ENCODE measurements at places on chromosomes 11 and 22.

- no peak for DNase-seq
These were observed 352.8 kb downstream of the BUD13 start for GRCh38 chr11:116420030-116420429.

GRCh38 chr11:125063429-125064043 is 431 bp downstream of the SLC37A2 start:
- no peak for DNase-seq

DNA sequence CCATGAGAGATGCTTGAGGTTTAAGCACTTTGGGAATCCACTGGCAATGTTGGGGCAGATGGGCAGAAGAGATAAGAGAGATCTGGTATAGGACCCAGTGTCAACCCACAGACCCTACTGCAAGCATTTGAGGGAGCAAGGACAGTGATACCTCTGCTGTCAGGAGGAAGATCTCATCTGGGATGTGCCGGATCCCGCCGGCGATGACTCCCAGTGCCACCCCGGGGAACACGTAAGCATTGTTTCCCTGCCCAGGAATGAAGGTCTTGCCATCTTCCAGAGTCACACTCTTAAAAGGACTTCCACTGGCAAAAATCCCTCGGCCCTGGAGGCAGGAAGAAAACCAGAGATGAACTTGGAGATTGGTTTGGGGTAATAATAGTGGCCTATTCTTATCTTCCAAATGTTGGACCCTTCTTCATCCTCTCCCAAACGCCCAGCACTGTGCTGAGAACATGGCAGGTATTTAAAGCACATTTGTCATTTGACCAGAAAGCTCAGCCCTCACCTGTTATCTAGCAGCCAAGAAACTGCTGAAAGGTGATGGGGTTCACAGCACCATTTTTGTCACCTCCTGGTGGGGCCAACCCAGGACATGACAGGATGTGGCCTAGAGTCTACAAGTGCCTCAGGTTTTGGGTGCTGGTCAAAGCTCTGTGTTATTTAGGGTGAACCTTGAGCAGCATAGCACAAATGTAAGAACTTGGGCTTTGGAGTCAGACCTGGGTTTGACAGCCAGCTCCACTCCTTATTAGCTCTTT is 71.7 kb downstream of the CCDC81 start:
- DNase-seq = no peak

- DNase-seq = no peak
These were observed at the start of gene OR10G7 for GRCh38 chr11:124041254-124041653. Gene OR10G7 (minus strand): TSS chr11:124041325. CDS start chr11:124039001, 2,324 bp downstream.

- DNase-seq = no peak
These were observed 1.9 kb downstream of the PATL1 start for GRCh38 chr11:59666969-59667368.

- DNase-seq = no peak
These were observed 408 bp downstream of the PPP2R5B start for GRCh38 chr11:64924910-64925284.

DNA sequence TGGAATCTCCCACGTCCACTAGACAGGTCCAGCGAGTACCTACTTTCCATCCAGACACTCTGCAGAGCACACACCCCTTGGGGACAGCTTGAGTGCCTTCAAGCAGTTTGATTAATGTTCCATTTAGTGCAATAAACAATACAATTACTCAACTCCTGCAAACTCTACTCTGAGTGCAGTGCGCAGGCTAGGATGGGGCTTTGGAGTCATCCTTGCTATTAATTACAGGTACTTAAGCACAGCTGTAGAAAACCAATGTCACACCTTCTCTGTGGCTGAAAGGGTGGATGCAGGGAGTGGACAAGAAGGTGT is 82.6 kb downstream of the MN1 start:
- DNase-seq = no peak

GRCh38 chr11:12784445-12784844 is 110.2 kb downstream of the TEAD1 start:
- no peak for DNase-seq

GRCh38 chr22:45884201-45885062 is 92.5 kb downstream of the WNT7B start:
- no peak for DNase-seq

DNA sequence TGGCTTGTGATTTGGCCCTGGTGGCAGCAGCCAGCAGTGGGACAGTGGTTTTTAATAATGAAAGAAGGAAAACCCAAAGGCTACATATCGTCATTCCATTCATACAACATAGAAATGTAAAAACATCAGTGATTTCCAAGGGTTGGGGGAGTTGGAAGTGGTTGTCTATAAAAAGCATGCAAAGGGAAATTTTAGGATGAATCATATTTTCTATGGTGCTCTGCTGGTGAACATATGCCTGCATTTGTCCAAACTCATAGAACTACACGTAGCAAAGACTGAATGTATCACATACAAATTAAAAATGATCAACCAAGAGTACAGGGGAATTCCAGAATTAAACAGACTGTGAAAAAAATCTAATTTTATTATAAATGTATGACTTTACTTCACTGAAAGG is 11.1 kb downstream of the OR5B3 start:
- no peak for DNase-seq

GRCh38 chr22:39658367-39658766 is 87.8 kb downstream of the CACNA1I start:
- DNase-seq = no peak

GRCh38 chr22:30681831-30682230 is 12.8 kb upstream of the OSBP2 start:
- DNase-seq = no peak

DNA sequence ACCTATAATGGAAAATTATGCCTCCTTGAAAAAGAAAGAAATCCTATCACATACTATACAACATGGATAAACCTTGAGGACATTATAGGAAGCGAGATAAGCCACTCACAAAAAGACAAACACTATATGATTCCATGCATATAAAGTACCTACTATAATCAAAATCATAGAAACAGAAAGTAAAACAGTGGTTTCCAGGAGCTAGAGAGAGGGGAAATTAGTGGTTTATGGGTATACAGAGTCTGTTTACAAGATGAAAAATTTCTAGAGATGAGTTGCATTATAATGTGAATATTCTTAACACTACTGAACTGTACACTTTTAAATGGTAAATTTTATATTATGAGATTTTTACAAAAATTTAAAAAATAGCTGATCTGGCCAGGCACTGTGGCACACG is 40.5 kb upstream of the ARHGAP42 start:
- no peak for DNase-seq

DNA sequence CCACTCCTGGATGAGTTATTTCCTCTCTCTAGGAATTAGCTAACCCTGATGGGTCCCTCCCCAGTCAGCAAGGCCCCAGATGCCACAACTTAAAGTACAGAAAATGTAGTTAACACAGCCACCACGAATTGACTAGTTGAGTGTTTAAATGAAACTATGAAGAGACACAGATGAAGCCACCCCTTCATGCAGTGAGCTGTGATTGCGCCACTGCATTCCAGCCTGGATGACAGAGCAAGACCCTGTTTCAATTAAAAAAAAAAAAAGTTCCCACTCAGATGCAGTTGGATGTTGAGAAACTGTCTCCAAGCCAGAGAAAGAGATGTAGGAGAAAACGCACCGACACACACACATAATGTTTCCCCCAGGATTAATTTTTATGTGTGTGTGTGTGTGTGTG is 53.3 kb downstream of the SCN3B start:
- no peak for DNase-seq

DNA sequence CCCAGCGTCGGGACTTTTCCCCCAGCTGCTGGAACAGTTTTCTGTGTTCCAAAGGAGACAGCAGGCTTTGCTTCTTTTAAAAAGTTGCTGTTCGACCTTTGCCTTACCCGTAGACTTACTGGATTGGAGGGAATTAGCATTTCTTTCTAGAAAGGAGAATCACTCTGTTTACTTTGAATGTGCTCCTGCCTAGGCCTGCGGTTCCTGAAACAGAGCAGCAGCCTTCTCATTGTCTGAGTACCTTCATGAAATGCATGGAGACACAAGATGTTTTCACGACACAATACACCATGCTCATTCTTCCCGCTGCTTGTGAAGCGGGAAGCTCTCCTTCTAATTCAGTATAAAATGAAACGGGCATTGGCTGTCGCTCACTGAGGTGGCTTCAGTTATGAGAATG is 196.2 kb downstream of the TBC1D22A start:
- no peak for DNase-seq

DNA sequence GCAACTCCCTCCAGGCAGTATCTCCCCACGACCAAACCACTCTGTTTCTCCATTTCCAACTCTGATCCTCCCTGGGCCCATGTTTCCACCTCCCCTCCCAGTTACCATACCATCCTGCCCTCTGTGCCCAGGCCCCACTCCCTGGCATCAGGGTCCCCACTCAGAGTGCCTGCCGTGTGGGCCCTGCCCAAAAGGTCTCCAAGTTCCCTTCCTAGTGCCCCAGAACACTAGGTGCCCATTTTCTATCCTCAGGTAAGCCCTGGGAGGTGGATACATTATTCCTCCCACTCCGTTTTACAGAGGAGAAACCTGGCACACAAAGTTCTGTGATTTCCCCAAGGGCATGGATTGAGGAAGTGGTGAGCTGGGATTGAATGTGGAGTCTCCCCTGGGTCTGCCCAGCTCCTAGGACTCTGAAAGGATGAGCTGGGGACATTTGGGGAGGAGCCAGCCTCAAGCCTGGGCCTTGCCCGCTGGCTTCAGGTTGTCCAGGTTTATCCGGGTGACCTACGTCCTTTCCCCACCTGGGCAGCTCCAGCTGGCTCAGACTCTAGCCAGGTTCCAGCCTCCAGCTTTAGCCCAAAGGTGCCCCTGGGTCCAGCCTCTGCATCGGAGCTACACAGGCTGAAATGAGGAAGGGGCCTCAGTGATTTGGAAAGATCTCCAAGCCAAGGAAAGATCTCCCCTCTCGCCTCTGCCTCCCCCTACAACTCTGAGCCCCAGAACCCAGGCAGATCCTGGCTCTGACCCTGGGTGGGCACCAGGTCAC is 2.2 kb upstream of the GSTT4 start:
- DNase-seq = no peak

GRCh38 chr22:19107730-19108074 is 14.5 kb downstream of the DGCR2 start:
- DNase-seq = no peak

DNA sequence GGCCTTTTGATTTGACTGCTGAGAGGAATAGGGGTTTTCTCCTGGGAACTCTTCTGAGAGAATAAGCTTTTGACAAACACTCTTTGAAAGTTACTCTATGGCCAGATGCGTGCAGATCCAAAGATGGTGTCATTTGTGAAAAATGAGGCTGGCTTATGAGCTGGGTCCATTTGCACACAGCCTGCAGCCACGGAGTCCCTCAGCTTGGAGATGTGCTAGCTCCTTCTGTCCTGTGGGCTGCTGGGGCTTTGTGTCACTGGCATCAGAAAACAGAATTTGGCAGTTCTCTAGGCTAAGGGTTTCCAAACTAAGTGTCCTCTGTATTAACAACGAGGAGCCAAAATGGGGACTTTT is 702.4 kb downstream of the NTM start:
- DNase-seq = no peak

DNA sequence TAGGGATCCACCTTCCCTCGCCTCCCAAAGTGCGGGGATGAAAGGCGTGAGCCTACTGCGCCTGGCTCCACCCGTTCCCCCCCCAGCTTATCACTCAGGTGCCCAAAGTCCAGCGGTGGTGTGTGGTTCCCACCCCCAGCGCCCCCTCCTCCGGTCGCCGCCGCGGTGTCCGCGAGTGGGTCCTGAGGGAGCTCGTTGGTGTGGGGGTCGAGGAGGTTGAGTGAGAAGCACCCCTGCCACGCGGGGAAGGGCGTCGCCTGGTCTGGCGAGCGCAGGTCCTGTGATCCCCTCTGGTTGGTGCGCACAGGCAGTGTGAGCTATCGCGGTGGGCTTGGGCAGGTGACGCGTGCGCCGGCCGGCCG is 3900.6 kb upstream of the OR11H1 start:
- no peak for DNase-seq

- no peak for DNase-seq
These were observed 68.5 kb upstream of the IGLL5 start for GRCh38 chr22:22818861-22819855.

GRCh38 chr11:61691380-61692156 is 11.4 kb downstream of the DAGLA start:
- no peak for DNase-seq

GRCh38 chr11:24373516-24373915 is 123.3 kb upstream of the LUZP2 start:
- no peak for DNase-seq

DNA sequence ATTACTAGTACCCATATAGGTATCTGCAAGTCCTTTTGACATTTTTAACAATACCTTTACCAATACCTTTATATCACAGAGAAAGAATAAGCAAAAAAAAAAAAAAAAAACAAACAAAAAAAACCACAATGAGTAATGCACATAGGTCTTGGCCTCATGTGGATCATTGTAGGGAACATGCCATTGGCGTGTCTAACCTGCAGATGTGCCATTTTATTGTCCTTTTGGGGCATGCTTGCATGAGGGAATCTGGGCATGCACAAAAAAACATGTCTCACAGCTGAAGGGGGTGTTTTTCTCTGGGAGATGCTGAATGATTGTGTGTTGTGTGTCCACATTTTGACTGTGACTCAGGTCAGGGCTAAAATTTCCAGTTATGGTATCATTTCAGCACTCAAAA is 361.6 kb downstream of the GUCY1A2 start:
- DNase-seq = no peak

- no peak for DNase-seq
These were observed 13.8 kb downstream of the DGCR6L start for GRCh38 chr22:20305894-20306645.

DNA sequence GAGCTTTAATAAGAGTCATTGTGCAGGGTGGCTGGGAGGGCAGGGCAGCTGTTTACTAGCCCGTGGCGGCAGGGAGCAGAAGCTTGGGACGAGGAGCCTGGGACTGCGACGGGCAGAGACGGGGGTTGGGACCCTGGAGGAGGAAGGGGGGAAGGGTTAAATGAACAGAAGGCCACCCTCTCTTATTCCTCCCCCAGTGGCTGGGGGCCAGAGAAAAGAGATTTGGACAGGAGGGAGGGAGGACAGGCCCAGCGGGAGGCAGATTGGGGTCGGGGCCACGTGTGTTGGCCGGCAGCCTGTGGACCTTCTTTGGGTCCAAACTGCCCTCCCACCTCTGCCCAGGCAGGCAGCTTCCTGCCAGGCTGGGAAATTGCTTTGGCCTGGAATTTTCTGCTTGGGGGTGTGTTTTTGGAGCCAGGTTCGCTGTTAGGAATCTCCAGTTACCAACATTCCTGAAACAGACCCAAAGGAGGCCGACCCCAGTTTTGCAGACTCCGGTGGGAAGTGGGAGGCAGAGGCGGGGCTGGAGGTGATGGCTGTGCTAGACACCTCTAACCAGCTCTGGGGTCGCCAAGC is 50.2 kb downstream of the APOL3 start:
- DNase-seq = no peak
